HepG2 (cell line): ENCODE measurements at places on chromosomes 12 and 14. TPM values are rescaled to one million over a fixed set of nuclear protein-coding genes. Genes with fewer than 3 reads are reported as not detected.

GRCh38 chr12:58887068-58887467 lies 33.2 kb downstream of the LRIG3 start:
- H3K4me1 ChIP-seq: no peaks in the 10 kb centered on the region
- H3K36me3 ChIP-seq: 0 out of 2 replicates have a peak, but pooled peaks cover 3% of the 10 kb centered on the region
- no peak overlapping the region for H3K4me3 ChIP-seq
- no peak overlapping the region for H3K27ac ChIP-seq

DNA sequence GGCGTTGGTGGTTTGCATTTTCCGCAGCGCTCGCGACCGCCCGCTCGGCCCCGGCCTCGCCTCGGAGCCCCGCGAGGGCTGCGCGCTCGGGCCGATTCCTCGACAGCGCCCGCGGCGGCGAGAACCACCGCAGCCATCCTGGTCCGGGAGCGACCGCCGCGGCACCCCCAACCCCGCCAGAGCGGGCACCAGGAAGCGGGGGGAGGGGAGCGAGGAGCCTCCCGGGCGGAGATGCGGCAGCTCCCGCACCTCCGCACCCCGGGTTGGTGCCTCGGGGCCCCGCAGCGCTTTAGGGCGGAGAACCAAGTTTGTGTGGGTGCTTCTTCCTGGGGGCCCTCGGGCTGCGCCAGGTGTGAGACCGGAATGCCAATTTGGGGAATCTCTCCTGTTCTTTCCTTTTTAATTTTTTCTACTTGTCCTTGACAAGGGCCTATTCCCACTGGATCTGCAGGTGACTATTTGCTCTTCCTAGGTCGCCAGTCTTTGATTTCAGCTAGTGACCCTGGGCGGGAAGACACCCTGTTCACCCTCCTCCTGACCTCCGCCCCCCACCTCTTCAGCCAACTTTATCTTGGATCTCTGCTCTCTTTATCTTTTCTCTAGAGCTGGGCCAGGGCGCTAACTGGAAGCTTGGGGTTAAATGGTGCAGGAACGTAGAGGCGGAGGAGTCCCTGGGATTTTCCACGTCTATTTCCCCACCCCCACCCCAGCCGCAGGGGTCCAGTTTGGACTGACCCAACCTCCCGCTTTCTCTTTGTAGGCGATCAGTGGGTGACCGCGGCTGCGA lies at the start of gene SOCS2:
Gene SOCS2, plus strand, starts transcription at position 751 of the 787 bp plus-strand sequence. CDS start 223 bp downstream, outside the sequence.
- H3K27me3 ChIP-seq: peaks cover 3% of the 10 kb centered on the region; the same call in 1 of the 2 replicates
- H3K36me3 ChIP-seq: no peaks in the 10 kb centered on the region
- peaks cover 18% of the 10 kb centered on the region for H3K4me1 ChIP-seq
- no peak for DNase-seq

GRCh38 chr14:75725481-75725880 lies 64.4 kb downstream of the TTLL5 start:
- no peaks in the 10 kb centered on the region for H3K27me3 ChIP-seq
- peaks cover 33% of the 10 kb centered on the region for H3K36me3 ChIP-seq
- no peak overlapping the region for H3K27ac ChIP-seq
- no peak for DNase-seq

GRCh38 chr14:77316872-77317301 lies 3.8 kb downstream of the POMT2 start:
- no peak overlapping the region for H3K4me3 ChIP-seq
- H3K4me1 ChIP-seq: peaks cover 76% of the 10 kb centered on the region
- DNase-seq: no peak
- H3K27me3 ChIP-seq: no peaks in the 10 kb centered on the region
- no peaks in the 10 kb centered on the region; the same call in 1 of the 2 replicates for H3K36me3 ChIP-seq

- no peak for DNase-seq
- H3K27me3 ChIP-seq: no peaks in the 10 kb centered on the region; the same call in 1 of the 2 replicates
- H3K27ac ChIP-seq: no peak overlapping the region
- H3K36me3 ChIP-seq: no peaks in the 10 kb centered on the region
These were observed 58.8 kb upstream of the FLRT2 start for GRCh38 chr14:85471156-85471555.

- no peaks in the 10 kb centered on the region for H3K4me1 ChIP-seq
- no peak for DNase-seq
- H3K36me3 ChIP-seq: no peaks in the 10 kb centered on the region
- H3K27ac ChIP-seq: no peak overlapping the region
These were observed 64.5 kb downstream of the GALNT16 start for GRCh38 chr14:69324341-69324931.

- no peak for DNase-seq
- peaks cover 46% of the 10 kb centered on the region for H3K4me1 ChIP-seq
- H3K27me3 ChIP-seq: peaks cover 69% of the 10 kb centered on the region
- no peak overlapping the region for H3K4me3 ChIP-seq
These were observed 2.0 kb upstream of the CCDC197 start for GRCh38 chr14:93994919-93995682.

DNA sequence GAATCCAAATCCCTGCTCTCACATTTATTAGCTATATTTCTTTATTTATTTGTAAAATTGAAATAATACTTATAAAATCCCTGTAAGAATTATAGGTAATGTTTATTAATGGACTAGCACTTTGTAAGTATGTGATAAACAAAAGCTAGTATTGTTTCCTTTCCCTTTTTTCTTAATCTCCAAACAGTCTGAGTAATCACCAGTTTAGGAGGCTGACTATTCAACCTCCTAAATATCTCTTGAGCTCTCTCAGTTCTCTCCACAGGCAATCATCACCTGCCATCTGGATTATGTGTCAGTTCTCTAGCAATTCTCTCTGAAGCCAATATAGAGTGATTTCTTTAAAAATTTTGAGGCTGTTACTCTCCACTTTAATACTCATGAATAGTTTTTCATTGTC lies 9.2 kb upstream of the LYZ start:
- no peaks in the 10 kb centered on the region for H3K36me3 ChIP-seq
- no peak overlapping the region for H3K4me3 ChIP-seq
- peak overlapping the region; percentile 54 for H3K27ac ChIP-seq
- H3K27me3 ChIP-seq: no peaks in the 10 kb centered on the region
- H3K4me1 ChIP-seq: peaks cover 96% of the 10 kb centered on the region

GYS2 gene
- total RNA-seq: not detected in 2 replicates

HSP90AA1 gene
- total RNA-seq: 636 and 1,509 TPM in 2 replicates

GRCh38 chr14:89540009-89540829 lies 123.2 kb upstream of the FOXN3 start:
- DNase-seq: peak; percentile 89
- peaks cover 63% of the 10 kb centered on the region for H3K4me1 ChIP-seq
- H3K36me3 ChIP-seq: no peaks in the 10 kb centered on the region
- H3K27me3 ChIP-seq: no peaks in the 10 kb centered on the region

DNA sequence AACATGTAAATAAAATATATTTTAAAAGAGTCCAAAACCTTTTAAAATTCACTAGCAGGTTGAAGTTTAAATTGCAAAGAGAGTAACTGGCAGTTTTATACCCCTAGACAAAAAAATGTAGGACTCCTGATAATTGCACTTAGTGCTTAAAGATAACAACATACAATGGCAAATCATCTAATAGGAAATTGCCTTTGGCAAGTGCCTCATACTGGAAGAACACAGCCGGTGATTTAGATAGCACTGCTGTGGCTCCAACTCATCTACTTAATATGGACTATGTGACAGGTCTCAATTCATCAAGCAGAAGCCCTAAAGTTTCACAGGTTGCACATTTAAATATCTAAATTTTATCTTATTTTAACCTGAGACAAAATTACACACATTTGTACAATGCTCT lies 13.4 kb downstream of the C12orf50 start:
- no peak overlapping the region for H3K27ac ChIP-seq
- DNase-seq: no peak
- no peaks in the 10 kb centered on the region for H3K27me3 ChIP-seq
- no peaks in the 10 kb centered on the region for H3K4me1 ChIP-seq
- no peaks in the 10 kb centered on the region for H3K36me3 ChIP-seq

DNA sequence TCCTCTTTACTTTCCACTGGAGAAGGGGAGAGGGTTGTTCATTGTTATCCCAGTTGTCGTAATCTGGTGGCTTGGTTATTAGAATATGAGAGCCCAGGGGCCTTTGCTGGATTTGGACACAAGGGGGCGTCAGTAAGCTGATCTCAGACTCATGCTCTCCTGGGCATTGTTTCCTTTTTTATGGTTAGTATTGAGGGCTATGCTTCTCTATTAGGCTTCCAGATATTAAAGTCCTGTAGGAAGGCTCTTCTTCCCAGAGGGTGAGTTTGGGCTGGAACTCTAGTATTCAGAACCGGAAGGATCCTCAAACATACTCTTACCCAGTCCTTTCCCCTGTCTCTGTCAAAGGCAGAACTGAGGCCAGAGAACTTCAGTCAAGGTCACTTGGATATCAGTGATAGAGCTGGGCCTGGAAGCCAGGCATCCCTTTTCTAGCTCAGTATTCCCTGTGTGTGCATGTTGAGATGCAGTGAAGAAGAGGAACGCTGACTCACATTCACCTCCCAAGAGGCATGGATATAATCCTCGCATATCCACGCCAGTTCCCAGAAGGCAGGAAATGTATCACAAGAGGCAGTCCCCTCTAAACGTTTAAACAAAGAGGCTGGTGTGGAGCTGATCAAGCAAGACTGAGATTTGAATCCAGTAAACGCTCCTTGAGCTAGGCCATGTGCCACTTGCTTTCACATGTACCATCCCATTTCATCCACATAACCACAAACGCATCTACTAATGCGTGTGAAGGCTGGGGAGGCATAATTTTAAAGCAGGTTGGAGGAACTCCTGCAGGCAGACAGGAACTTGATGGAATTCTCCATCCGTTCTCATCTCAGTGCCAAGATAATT lies 41.6 kb downstream of the UBE3B start:
- H3K27me3 ChIP-seq: no peaks in the 10 kb centered on the region
- H3K36me3 ChIP-seq: peaks cover 42% of the 10 kb centered on the region
- DNase-seq: peak; percentile 43
- H3K27ac ChIP-seq: no peak overlapping the region
- peaks cover 6% of the 10 kb centered on the region for H3K4me1 ChIP-seq
- no peak overlapping the region for H3K4me3 ChIP-seq

IL22 gene
- total RNA-seq: not detected in 2 replicates

GRCh38 chr12:83514372-83514771 lies 827.7 kb downstream of the TMTC2 start:
- no peak overlapping the region for H3K27ac ChIP-seq
- no peaks in the 10 kb centered on the region; the same call in 1 of the 2 replicates for H3K27me3 ChIP-seq

DNA sequence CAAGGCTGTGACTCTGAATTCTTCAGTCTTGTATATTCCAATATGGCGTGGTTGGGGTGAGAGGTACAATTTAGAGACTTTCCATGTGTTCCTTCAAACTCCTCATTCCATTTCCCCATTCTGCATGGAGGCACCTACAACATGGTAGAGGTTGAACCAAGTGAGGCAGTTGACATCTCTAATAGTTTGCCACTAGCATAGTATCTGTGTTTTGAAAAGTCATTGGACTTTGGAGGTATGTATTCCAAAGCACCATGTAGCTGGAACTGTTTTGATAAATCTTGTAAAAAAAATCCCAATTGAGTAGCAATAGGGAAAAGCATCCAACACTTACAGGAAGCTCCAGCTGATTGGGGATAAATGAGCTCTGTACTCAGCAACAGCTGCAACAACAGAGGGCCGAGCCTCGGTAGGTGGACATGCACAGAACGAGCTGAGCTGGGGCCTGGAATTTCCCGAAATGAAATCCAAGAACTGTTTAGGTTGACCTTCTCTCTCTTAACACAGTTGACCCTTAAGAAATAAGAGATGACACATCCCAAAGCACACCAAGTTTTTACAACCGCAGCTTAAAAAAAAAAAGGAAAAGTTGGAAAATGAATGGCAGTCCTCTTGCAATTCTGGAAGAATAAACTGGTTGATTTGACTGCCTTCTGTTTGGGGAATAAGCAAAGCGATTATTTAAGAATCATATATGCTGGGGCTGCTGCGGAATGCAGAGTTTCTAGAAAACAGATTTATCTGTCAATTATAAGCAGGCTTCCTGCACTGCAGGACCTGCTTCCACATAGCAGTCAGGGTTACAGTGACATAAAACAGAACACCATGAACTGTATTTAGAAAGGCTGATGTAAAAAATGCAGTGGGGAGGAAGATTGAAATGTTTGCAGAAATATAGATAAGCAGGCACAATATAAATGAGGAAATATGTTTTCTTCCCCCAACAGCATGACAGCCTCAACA lies 194.6 kb upstream of the KRR1 start:
- no peak for DNase-seq
- H3K4me1 ChIP-seq: peaks cover 61% of the 10 kb centered on the region
- no peaks in the 10 kb centered on the region for H3K36me3 ChIP-seq
- no peak overlapping the region for H3K4me3 ChIP-seq
- no peak overlapping the region for H3K27ac ChIP-seq

MYRFL gene
- 0.09 and 0.10 TPM in 2 replicates for total RNA-seq

- peaks cover 6% of the 10 kb centered on the region; the same call in 1 of the 2 replicates for H3K27me3 ChIP-seq
- no peaks in the 10 kb centered on the region for H3K4me1 ChIP-seq
- no peaks in the 10 kb centered on the region for H3K36me3 ChIP-seq
- no peak for DNase-seq
These were observed 3.6 kb upstream of the KRT5 start for GRCh38 chr12:52523824-52524223.

DNA sequence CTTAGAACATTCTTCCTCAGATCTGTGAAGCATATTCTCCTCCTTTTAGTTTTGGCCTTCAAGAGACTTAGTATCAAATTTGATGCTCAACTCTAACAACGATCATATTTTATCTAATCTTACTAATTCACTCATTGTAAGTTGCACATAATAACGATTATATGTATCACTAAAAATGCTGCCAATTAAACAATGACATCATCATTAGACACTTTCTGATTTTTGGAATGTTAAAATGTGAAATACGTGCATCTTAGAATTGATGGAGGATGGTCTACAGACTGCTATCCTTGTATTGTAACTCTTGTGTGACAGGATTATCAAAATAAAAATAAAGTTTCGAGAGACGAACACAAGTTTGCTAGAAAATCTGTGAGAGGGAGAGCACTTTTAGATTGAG lies 311.0 kb downstream of the NELL2 start:
- H3K4me1 ChIP-seq: no peaks in the 10 kb centered on the region
- no peaks in the 10 kb centered on the region for H3K36me3 ChIP-seq
- no peak overlapping the region for H3K4me3 ChIP-seq
- no peak overlapping the region for H3K27ac ChIP-seq
- DNase-seq: no peak

DNA sequence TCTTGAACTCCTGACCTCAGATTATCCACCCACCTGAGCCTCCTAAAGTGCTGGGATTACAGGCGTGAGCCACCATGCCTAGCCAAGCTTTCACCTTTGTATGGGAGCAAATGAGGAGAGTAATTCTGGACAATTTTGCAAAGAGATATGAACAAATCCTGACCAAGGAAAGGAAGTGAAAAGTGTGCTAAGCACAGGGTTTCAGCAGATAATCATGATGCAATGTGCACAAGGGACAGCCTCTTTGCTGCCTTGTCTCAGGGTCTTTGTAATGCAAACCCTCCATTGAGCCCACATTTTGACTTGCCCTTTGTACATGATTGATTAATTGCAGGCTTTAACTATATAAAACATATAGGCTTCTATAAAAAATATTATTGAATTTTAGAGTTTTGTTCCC lies 9.2 kb upstream of the PYGL start:
- H3K4me3 ChIP-seq: no peak overlapping the region
- no peak for DNase-seq
- H3K27ac ChIP-seq: no peak overlapping the region
- H3K36me3 ChIP-seq: no peaks in the 10 kb centered on the region
- no peaks in the 10 kb centered on the region for H3K27me3 ChIP-seq

GRCh38 chr12:127263621-127264020 lies 1003.3 kb upstream of the TMEM132C start:
- H3K4me3 ChIP-seq: no peak overlapping the region
- H3K27me3 ChIP-seq: no peaks in the 10 kb centered on the region
- H3K36me3 ChIP-seq: no peaks in the 10 kb centered on the region
- DNase-seq: no peak
